ENCODE measurements at places on chromosomes 1 and 21.
A peak's percentile ranks its signal among the peaks of the same experiment; 100 is the strongest.

DNA sequence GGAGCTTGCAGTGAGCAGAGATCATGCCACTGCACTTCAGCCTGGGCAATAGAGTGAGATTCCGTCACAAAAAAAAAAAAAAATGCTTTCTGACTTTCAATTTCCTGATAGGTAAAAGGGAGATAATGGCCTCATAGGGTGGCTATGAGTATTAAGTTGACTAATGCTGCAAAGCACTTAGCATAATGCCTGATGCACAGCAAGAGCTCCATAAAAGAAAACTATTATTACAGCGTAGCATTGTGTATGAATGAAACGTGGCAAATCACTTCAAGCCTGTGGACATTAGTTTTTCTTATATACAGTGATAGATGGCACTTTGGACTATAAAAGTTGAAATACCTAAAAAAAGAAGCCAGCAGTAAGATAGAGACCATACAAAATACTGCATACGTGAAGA lies 16.8 kb downstream of the FNDC7 start:
- DNase-seq = no peak

- DNase-seq = no peak
Measured at GRCh38 chr1:111732718-111733117, 6.5 kb downstream of the INKA2 start.

- DNase-seq = no peak
Measured at GRCh38 chr1:147246910-147247655, 4.6 kb downstream of the CHD1L start.

- peak; percentile 44 for DNase-seq
Measured at GRCh38 chr21:38679534-38679933, 126.2 kb upstream of the ETS2 start.

- no peak for DNase-seq
Measured at GRCh38 chr1:114517348-114517747, 6.3 kb upstream of the TRIM33 start.

DNA sequence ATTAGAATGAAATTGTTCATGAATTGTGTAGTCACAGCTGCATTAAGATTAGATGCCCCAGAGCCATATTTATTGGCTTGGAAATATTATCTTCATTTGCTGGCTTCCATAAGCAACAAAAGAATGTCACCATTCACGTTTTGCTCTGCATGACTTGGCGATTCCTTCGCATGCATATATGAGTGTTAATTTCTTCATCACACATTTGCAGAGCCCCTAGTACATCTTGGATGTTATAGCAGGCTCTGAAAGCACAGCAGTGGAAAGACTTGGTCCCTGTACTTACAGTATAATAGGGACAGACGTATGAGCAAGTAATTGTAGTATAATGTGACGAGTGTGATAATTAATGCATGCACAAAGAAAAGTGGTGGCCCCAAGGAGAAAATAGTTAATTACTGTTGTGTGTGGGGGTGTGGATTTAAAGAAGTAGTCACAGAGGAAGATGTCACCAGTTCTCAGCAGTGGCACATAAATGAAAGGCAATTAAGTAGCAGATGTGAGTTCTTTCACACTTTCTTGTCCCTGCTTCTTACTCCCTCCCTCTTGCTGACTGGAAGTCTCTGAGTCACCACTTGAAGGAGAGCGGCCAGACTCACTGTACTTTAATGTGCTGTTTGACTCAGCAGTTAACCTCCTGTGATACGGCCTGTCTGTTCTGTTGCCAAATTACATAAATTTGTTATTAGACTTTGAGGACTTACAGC lies 21.0 kb downstream of the S100A10 start:
- peak; percentile 90 for DNase-seq

DNA sequence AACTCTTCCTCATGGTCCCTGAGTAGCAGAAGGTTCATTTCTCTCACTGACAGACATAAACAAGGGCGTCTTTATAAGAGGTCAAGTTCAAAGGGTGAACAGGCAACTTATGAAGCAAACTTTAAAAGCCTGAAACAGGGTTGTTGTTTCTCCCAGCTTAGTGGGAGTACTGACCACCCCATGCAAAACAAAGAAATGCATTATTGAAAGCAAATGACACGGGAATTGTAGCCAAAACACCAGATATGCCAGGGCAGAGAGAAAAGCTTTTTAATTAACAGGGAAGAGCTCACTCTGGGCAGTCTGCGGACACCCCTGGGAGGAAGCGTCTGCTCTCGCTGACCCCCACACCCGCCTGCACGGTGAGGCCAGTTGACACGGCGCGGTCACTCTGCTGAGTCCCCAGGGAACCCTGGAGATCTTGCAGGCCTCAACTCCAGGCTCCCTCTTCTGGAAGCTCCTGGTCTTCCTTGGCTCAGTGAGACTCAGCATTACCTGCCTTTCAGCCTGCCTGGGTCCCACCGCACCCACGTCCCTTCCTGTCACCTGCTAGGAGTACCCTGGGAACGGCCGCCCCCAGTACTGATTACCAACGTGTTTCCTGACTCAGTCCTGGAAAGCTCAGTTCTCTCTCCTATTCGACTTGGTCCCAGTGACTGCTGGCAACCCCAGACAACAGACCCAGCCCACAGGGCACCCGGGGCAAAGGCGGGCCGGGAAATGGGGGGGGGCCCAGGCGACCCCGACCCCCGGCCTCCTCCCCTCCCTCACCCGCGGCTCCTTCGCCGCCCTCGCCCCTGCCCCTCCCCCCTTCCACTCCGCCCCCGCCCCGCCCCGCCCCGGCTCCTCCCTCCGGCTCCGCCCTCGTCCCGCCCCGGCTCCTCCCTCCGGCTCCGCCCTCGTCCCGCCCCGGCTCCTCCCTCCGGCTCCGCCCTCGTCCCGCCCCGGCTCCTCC lies 972 bp downstream of the CFAP410 start:
- DNase-seq = peak; percentile 32

DNA sequence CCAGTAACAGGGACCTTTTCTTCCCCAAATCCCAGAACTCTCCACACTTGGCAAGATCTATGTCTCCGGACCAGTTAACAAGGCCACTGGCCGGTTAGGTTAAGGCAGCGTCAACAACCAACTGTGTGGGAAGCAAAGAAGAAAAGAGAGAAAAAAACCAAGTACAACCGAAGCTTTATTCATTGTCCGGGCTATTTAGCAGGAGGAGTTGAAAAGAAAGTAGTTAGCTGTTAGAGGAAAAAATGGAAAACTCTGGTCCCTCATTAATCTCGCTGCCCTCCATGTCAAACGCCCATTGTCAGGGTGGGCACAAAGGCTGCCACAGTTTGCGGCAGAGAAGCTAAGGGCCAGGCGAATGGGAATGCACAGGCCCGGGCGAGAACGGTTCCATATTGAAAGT lies 49.3 kb upstream of the GRIK3 start:
- no peak for DNase-seq

GRCh38 chr1:200724064-200724463 lies 14.6 kb upstream of the CAMSAP2 start:
- no peak for DNase-seq

DNA sequence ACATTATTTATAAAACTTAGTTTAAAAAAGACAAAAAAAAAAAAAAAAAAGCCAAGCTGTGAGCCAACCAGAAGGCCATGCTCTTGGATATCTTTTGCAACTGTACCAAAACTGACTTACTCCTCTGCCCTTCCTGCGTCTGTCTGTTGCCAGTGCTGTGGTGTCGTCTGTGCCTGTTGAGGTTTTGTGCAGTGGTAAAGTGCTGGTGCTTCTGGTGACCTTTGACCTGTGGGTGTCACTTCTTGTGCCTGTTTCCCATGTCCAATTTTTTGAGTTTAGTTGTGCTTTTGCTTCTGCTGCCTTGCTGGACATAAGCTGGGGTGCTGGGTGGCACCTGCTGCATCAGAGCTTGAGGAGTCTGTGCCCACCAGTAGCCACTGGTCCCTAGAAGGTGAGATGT lies 41.4 kb downstream of the RNF187 start:
- no peak for DNase-seq

DNA sequence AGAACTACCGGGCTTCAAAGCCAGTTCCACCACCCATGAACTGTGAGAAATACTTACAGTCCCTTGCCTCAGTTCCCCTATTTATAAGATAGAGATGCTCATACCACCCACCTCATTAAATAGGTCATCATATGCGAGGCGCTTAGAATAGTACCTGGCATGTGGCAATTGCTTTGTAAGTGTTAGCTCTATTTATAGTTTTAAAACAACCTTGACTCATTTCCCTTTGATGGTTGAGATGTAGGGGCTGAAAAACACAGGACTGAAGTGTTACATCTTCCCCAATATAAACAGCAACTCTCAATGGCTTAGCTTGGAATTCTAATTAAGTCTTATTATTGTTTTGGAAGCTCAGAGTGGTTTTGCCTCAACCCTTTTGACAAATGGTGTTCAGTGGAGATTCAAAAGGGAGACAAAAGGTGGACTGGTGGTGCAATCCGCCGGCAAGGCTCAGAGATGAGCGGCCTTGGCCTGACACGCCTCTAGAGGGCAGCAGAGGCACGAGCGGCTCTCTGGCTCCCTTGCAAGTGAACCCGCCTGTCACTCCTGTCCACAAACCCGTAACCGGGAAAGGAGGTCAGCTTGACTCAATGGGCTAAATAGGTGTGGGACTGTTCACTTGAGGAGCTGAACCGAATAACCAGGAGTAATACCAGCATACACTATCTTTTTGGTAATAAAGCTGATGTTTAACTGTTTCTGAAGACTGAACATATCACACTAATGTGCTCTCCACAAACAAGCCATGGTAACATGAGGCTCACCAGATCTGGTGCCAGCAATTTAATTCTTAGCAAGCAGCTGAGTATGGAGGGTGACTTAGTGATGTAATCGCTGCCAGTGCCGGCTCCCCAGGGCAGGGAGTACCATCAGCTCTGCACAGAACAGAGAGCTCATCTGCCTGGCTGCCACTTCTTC lies 19.5 kb upstream of the SMYD2 start:
- peak; percentile 65 for DNase-seq

DNA sequence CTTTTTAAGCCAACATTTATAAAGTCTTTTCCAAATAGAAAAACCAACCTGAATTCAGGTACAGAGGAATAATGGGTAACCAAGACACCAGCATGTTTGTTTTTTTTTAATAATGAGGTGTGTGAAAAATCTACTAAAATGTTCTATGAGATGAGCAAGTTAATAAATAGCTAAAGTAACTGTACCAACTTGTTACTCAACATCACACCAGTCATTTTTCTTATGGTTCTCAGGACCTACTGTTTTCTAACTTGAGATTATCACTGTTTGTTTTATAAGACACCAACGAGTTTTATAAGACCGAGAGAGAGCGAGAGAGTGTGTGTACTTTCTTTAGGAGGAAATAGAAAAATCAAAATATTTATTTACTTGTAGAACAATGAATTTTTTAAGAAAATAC lies 12.4 kb downstream of the ELK4 start:
- no peak for DNase-seq

GRCh38 chr1:205434738-205435137 lies 12.9 kb upstream of the LEMD1 start:
- no peak for DNase-seq

DNA sequence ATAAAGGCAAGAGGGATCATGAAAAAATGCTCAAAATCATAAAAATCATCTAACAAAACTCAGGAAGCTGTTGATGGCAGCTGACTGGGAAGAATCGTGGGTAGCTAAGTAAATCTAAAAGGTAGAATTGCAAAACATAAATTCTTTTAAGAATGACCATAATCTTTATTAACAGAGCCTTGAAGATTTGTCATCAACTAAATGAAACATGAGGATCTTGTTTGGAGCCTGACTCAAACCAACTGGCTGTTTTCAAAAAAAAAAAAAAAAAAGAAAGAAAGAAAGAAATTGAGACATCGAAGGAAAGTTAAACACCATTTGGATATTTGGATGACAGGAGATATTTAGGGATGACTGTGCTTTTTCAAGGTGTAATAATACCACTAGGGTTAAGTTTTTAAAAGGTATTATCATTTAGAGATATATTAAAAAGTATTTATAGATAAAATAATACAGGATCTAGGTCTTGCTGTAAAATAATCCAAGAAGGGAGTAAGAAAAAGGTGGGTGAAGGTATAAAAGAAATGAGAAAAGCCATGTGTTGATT lies 48.6 kb downstream of the CD34 start:
- peak; percentile 24 for DNase-seq

- no peak for DNase-seq
Measured at GRCh38 chr1:1307261-1307922, 338 bp downstream of the ACAP3 start.

GRCh38 chr1:45395051-45395450 lies 54.8 kb upstream of the MUTYH start:
- no peak for DNase-seq

DNA sequence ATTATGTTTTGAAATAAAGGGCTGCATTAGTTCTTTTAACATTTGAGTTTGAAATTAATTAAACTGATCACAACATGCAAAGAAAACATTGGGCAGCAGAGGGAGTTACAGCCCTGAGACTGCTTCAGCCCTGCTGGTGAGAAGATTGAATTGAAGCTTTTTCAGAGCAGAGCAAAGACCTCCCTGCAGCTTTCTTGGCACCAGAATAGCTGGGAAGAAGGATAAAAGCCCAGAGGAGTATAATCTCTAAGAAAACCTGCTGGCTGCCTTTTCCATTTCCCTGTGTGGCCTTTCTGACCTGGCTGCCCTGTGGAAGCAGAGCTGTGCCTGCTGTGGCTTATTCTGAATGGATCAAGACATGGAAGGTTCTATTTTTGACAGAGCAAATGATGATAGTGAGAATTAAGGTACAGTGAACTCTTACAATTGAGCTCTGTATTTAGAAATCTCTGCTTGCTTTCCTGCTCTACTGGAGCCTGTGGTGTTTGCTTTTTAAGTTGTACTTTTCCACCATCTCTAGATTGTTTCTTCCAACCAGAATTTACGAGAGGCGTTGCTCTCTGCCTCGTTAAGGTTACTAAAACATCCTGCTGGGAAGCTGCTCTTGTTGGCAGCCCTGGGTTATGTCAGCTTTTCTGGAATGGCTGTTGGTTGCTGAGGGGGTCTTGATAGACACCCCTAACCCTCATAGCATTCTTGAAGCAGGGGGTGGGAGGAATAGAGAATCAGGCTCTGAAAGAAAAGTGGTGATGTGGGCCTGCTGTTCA lies 9.9 kb downstream of the SNRPE start:
- peak; percentile 74 for DNase-seq

DNA sequence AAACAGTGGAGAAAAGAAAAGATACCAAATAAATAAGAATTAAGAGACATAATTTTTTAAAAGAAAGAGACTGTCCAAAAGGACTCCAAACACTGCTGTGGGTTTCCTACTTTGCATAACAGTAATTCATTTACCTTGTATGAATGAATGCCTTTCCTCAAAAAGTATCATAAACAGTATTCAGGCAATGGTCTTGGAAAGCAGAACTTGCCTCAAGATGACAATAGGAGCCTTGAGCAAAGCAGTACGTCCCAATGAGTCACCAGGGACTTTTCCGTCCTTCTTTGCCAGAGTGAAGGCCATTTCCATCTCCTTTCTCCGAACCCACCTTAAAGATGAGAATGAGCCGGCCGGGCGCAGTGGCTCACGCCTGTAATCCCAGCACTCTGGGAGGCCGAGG lies 186.4 kb downstream of the ZBTB18 start:
- DNase-seq = no peak

DNA sequence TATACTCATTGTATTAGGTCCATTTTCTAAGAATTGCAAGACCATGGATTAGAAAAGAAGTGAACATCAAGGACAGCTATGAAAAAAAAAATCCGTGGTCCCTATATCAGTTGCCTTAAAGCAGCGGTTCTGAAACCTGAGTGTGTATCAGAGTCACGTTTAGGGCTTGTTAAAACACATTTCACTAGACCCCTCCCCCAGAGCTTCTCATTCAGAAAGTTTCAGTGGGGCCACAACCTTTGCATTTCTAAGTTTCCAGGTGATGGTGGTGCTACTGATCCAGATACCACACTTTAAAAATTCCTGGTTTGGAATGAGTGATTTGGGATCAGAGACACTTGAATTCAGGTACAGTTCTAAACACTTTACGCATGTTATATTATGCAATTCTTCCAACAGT lies 96.1 kb upstream of the PRMT6 start:
- no peak for DNase-seq

Data from fibroblast of skin of abdomen (primary cell).